ENCODE measurements at places on chromosomes 1 and 21.

DNA sequence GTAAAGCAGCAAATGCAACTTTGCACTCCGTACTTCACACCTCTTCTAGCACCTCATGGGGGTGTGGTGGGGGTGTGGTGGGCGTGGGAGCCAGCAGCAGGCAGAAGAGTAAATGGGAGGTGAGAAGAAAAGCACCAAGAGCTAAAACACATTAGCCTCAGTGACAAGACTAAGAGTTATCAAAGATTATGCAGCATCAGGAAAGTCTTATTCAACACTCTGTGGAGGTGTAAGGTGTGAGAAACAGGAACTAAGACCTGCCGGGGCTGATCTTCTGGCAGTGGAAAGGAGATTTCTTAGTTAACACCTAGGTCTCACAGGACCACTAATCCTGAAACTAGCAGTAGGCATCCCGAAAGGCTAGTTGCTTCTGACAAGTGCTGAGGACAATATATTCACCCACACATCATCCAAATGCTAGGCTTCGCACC, 9.9 kb downstream of the TGFBR3 start:
- no peak for DNase-seq

DNA sequence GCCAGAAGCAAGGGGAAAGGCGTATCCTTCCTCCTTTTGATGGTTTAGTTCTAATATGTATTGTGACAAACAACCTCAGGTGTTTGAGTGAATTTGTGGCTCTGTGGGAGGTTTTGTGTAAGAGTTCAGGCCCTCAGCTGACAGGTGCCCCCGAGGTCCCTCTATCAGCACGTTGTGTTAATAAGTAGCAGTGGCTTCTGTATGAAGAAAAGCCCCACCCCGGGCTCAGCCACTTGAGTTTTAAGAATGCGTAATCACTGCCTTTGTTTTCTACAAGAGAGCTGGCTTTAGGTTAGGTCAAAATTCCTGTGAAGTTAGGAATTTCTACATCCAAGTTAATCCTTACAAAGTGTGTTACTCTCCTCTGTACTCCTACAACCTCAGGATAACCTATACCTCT, 92.4 kb upstream of the PGBD5 start:
- no peak for DNase-seq

DNA sequence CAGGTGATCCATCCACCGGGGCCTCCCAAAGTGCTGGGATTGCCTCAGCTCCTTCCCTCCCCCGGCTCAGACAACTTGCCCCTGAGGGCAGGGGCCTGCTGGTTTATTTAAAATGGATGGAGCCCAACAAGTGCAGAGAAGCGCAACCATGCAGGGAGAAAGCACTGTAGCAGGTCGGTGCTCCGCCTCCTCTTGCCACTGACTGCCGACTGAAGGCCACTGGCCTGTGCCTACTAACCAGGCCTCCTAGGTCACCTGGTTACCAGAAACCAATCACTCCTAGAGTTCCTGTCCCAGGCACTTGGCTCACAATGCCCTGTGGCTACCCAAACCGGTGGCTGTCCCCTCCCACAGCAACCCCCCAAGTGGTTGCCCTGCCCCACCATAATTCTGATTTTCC, 35.9 kb downstream of the ZNF695 start:
- no peak for DNase-seq

GRCh38 chr21:43775795-43776430, at the start of gene CSTB:
Gene CSTB (minus strand): TSS chr21:43776308. CDS start chr21:43776269, 39 bp downstream.
- DNase-seq: no peak

DNA sequence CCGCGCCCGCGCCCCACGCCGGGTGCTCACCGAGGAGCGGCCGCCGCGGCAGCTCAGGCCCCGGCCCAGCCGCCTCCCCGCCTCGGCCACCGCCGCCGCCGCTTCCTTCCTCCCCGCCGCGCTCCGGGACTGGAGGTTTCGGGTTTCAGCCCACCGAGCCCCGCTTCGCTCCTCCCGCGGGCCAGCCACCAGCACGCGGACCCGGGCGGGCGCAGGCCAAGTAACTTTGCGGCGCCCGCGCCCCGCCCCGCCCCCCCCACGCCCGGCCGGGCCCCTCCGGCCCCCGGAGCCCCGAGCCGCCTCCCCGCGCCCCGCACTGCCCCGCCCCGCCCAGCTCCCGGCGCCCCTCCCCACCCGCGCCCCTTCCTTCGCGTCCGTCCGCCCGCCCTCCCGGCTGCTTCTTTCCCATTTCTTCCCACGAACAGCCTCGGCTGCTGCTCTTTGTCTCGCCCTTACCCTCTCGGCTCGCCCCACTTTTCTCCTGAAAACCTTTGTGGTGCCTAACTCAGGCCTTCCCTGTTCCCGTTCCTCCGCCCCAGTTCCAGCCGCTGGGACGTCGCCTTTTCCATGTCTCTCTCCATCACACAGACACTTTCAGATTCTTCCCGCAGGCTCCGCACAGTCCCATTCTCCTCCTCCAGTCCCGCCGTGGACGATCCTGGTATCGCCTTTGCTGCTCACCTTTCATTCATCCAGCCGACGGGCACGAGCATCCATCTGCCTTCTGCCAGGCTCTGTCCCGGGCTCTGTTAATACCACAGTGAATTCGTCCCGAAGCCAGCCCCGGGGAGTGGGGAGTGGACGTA, at the start of gene GPR161:
TSS of gene GPR161 (minus strand) at position 222 of the 806 bp plus-strand sequence. CDS start 32,080 bp downstream, outside the sequence.
- no peak for DNase-seq

DNA sequence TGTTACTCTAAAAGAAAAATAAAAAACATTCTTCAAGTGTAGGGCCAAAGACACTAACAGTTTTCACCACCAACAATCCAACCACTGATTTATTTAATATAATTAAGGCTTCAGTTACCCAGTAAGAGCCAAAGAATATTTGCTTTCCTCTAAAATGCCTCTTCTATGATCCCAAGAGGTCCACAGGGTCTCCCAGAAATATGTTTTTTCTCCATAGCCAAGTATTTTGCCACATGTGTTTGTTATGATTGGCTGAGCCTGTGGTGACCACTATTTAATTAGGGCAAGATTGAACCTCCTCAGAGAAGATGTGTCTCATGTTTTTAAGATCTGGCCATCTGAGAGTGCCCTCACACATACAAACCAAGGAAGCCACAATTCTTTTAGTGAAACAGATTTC, 135.9 kb downstream of the TPR start:
- DNase-seq: no peak

GRCh38 chr1:223242971-223243370, 99.9 kb upstream of the TLR5 start:
- DNase-seq: no peak
